Activated CD4-positive, alpha-beta T cell treated with anti-CD3 and anti-CD28 coated beads, Interleukin-2, amount 50 U/mL, for 48 hours (primary cell): ENCODE measurements at places on chromosomes 16 and 17.

- no peak for DNase-seq
Measured at GRCh38 chr17:39294060-39294459, 68.3 kb upstream of the STAC2 start.

GRCh38 chr17:63931981-63932561 is at the start of gene CD79B:
CD79B (minus strand) TSS chr17:63932331; CDS start chr17:63932261, 70 bp downstream.
- DNase-seq, result peak; percentile 62

DNA sequence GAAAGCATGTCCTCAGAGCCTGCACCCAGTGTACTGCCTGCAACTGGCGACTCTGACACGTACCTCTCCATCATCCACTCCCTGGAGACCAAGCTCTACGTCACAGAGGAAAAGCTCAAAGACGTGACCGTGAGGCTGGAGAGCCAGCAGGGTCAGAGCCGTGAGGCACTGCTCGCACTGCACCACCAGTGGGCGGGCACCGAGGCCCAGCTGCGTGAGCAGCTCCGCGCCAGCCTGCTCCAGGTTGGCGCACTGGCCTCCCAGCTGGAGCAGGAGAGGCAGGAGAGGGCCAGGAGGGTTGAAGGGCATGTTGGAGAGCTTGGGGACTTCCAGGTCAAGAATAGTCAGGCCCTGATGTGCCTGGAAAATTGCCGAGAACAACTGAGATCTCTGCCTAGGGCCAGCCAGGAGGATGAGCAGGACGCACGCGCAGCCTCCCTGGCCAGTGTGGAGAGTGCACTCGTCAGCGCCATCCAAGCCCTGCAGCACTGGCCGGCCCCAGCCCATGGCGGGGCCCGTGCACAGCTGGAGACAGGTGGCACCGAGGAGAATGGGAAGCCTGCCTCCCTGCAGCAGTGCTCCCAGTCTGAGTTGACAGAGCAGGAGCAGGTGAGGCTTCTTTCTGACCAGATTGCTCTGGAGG is 40.3 kb downstream of the PLD6 start:
- no peak for DNase-seq

DNA sequence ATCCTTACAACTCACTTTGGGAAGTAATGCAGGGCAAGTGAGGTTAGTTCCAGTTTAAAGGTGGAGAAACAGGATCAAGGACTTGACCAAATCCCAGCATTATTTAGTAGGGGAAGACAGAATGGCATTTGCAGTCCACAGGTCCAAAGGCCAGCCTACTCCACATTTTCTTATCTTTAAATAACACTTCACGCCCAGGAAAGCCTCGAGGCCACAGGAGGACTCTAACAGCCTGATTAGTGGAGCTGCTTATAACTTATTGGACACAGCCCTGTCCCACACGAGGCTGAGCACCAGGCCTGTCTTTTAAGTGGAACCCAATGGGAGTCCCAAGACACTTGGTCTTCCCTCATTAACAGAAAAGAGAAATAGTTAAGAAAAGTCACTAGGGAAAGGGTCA is 12.1 kb upstream of the HYDIN start:
- DNase-seq, result no peak

DNA sequence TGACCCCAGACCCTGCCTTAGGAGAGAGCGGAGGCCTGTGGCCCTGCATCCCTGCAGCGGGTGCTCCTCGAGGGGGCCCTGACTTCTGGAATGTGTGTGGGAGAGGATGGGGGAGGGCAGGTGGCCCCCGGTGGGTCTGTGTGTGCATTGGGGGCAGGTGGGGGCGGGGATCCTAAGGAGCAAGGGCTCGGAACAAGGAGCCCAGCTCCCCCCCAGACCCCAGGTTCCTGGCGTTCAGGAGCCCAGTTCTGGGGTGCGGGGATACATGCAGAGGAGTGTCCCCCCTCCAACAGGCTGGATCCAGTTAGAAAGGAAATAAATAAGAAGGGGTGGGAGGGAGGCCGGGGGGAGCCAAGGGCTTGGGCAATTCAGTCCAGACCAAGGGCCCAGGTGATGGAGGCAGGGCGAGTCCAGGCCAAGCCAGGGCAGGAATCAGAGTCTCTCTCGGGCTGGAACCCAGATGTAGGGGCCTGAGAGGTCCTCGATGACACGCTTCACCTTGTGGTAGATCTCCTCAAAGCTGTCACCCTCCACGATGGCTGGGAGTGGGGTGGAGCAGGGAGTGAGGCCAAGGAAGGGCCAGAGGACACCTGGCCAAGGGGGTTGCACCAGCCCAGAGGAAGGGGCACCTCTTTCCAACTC is 11.2 kb upstream of the ASGR1 start:
- DNase-seq, result no peak

DNA sequence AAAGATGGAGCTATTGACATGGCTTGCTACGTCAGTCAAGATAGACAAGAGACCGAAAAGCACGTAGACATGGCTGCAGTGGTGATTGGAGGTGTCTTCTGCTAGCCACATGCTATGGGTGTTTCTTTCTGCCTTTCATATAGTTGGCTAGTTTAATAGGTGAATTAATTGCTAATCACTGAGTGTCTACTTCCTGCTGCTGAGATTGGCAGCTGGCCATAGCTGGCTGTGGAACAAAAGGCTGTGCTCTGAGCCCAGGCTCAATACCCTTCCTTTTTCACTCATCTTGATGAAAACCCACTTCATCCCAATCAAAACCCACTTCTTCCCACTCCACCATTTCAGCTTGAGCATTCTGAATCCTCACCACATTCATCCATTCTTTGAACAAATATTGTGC is 221.4 kb upstream of the MAF start:
- DNase-seq, result no peak

DNA sequence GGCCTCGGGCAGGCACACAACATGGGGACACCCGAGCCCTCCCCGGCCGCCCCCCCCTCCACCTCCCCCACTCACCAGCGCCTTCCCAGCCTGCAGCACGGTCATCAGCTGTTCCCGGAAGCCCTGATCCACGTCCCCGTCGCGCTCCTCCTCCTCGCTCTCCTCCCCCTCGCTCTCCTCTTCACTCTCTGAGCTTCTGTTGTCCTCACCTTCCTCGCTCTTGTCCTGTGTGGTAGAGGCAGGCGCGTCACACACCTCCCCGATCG is 10.3 kb downstream of the MYBBP1A start:
- DNase-seq, result no peak

GRCh38 chr17:9729034-9729650 is 62.2 kb downstream of the DHRS7C start:
- no peak for DNase-seq

GRCh38 chr16:84842516-84843148 is 22.8 kb downstream of the CRISPLD2 start:
- DNase-seq, result no peak

GRCh38 chr16:86100205-86101136 is 201.5 kb downstream of the IRF8 start:
- no peak for DNase-seq

DNA sequence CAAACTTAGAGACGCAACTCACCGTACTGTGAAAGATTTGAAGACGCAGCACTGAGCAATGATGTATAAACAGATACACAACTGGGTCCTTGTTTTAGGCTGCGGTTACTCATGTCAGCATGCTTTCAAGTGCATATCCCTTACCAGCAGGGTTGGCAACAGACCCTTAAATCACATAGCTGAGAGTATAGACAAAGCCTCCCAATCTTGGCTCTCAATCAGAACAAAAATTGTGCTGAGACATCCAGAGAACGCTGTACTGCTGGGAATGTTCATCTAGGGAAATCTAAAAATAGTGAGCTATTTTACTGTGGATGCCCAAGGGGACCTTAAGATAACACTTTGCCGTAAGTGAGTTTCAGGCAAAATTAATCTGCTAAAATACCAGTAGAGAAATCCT is 84.4 kb upstream of the NUDT7 start:
- no peak for DNase-seq

DNA sequence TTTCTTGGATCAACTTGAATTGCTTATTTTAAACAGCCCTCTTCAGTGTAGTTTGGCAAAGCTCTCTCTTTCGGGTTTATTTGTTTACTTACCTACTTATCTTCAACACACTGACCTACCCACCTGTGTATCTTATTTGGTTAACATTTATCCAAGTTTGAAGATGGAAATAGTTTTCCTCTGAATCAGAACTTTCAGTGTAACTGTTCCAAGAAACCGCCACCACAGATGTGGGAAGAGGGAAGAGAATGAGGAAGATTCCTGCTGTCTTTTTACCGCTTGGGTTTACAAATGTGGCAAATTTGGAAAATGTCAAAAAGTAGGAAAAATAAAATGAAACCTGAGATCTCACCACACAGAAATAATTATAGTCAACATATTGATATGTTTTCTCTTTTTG is 115.8 kb downstream of the MSI2 start:
- no peak for DNase-seq

- no peak for DNase-seq
Measured at GRCh38 chr16:56728980-56729734, 772 bp upstream of the NUP93 start.

GRCh38 chr16:76819226-76819916 is 371.6 kb upstream of the MON1B start:
- DNase-seq, result no peak

- peak; percentile 2 for DNase-seq
Measured at GRCh38 chr16:67028167-67028695, 718 bp upstream of the CBFB start.

GRCh38 chr17:67485666-67486065 is 108.6 kb downstream of the PITPNC1 start:
- DNase-seq, result no peak

GRCh38 chr16:66240631-66241395 is 125.7 kb upstream of the CDH5 start:
- no peak for DNase-seq

DNA sequence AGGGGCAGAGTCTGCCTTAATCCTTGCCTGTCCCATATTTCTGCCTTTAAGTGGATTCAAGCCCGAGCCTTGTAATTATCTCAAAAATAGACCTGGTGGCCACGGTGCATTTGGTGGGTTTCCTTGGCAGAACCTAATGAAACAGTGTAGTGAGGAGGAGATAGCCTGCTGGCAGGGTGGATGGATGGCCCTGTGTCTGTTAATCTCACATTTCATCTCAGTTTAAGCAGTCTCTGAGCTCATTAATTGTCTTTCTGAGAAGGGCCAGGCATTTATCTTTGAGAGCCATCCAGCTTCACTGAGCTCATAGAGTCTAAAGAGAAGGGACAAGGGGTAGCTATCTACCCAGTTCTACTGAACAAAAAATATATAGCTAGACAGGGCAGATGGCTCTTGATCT is 364.0 kb upstream of the EEF2KMT start:
- no peak for DNase-seq

- DNase-seq, result no peak
Measured at GRCh38 chr17:55898195-55898594, 147.3 kb downstream of the PCTP start.

- DNase-seq, result no peak
Measured at GRCh38 chr16:794091-794822, 5.8 kb downstream of the CHTF18 start.

GRCh38 chr17:47692895-47693730 is 848 bp upstream of the TBKBP1 start:
- DNase-seq, result no peak

DNA sequence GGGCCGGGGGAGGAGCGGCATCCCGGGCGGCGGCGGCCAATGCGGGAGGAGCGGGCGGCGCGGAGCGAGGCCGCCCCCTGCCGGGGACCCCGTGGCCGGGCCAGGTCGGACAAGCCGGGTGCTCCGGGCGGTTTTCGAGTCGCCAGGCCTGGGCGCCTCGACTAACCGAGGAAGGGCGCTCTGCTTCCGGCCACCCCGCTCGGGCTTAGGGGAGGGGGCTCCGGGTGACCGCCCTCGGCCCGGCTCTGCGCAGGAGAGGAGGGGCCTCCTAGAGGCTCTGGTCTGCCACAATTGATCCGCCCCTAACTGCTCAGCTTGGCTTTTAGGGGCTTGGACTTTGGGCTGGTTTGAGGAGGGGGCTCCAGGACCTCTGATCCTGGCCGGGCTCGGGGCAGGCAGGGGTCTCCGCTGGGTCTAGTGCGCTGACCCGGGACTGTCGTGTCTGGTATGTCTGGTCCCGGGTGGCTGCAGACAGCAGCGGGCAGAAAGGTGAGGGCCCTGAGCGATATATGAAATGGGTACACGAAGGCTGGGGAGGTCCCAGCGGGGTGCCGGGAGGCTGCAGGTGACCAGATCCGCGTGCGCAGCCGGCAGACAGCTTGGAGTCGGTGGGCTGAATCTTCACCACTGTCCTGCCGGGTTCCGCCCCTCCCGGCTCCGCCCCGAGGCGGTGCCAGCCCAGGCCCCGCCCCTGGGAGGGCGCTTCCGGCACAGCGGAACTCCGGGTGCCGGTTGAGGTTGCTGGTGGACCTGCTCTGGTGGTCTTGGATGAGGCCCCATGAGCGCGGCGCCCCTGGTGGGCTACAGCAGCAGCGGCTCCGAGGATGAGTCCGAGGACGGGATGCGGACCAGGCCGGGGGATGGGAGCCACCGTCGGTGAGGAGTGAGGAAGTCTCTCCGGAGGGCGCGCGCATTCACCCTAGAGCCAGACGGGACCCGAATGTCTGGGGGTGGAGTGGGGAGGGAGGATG is at the start of gene USB1:
Gene USB1 (plus strand): TSS at position 702 of the 971 bp plus-strand sequence. CDS start 77 bp downstream, at position 779.
- DNase-seq, result peak; percentile 79

- DNase-seq, result no peak
Measured at GRCh38 chr17:40325156-40326013, 16.4 kb downstream of the RARA start.

GRCh38 chr16:53950677-53951076 is 246.7 kb downstream of the FTO start:
- no peak for DNase-seq

DNA sequence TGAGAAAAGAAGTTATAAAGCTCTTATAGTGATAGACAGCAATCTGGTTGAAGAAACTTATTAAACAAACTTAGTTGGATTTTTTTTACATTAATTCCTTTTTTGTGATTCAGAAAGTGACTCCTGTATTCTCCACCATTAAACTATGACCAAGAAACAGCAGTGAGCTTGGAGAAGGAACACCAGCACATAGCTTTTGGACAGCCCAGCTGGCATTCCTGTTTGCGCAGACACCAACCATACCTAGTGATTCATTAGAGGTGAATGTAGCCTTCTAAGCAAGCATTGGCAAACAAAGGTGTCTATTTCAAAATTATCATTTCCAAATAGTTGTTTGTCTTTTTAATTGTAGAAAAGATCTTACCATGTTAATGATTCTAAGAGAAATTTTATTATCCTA is 94.4 kb downstream of the STXBP4 start:
- no peak for DNase-seq

- DNase-seq, result no peak
Measured at GRCh38 chr16:47581114-47581513, 120.0 kb downstream of the PHKB start.

- peak; percentile 20 for DNase-seq
Measured at GRCh38 chr17:5499476-5500231, 13.3 kb downstream of the MIS12 start.

GRCh38 chr16:84459941-84460405 is 44.5 kb downstream of the MEAK7 start:
- no peak for DNase-seq

- DNase-seq, result no peak
Measured at GRCh38 chr16:85573696-85574641, 39.2 kb upstream of the GSE1 start.

- no peak for DNase-seq
Measured at GRCh38 chr17:57669671-57670529, 75.2 kb downstream of the CCDC182 start.
